ENCODE measurements at places on chromosomes 1 and 21. TPM values are rescaled to one million over a fixed set of nuclear protein-coding genes. Genes with fewer than 3 reads are reported as not detected.

GRCh38 chr1:10709165-10709564 is 87.3 kb downstream of the CASZ1 start:
- no peak for DNase-seq

MYBPHL gene
- not detected for total RNA-seq

ZNF678 gene
- total RNA-seq = 3.0 TPM

CD2 gene
- total RNA-seq = 0.38 TPM

ATAD3B gene
- 9.0 TPM for total RNA-seq

ACTN2 gene
- total RNA-seq = 2,525 TPM

DNA sequence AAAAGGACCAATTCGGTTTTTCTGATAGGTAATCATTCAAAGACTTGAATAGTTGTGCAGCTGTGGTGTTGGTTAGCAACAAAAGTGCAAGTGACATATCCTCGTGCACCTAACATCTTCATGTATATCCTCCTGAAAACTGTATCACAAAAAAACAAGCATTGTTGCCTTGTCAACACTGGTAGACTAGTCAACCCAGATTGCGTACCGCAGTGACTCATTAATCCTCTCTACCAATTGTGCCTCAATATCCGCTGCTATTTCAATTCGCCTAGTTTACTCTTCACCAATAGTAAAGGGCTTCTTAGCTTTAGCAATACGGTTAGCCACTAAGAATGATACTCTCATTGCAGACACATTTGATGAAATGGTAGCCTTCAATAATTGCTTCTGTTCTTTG is 3.5 kb downstream of the HHAT start:
- no peak for DNase-seq
